Foreskin melanocyte (primary cell): ENCODE measurements at places on chromosomes 6 and 20.

- no peak for DNase-seq
Measured at GRCh38 chr20:51259455-51259854, 236.5 kb upstream of the KCNG1 start.

DNA sequence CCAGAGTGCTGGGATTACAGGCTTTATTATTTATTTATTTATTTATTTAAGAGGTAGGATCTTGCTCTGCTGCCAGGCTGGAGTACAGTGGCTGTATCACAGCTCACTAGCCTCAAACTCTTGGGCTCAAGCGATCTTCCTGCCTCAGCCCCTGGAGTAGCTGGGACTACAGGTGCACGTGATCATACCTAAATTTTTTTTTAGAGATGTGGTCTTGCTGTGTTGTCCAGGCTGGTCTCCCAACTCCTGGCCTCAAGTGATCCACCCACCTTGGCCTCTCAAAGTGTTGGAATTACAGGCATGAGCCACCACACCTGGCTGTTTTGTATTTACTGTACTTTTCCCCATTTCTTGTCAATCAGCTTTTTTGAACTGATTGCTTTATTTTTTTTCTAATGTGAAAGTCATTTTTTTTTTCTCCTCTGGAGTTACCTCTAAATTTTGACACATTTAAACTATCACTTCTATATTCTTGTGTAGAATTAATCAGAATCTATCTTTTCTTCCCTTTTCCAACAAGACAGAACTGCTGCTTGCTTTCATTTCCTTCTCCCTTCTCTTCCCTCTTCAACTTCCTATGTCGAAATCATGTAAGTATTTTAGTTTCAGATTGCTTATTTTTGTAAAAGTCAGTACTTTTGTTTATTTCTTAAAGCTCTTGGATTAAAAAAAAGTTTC is 12.0 kb downstream of the PANK2 start:
- DNase-seq = no peak

DNA sequence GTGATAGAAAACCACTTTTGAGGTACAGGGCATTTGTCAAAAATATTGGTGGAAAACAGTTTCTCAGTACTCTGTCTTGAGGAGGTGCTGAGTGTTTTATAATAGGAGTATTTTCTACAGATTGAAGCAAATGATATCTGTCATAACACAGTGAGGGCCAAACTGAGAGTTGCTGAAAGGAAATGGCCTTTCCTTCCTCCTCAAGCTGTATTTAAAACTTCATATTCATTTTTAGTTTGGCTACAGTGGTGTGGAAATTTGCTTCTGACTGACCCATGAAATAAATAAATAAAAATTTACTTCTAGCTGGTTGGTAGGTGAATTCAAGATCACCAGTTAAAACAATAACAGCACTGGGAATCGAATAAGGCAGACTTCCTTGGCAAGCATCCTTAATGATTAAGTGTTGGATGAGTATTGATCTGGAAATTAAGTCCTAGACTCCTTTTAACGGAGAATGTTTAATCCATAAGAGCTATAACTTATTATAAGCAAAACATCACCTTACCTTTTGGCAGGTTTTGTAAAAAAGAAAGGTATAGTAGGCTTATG is 828.6 kb upstream of the CITED2 start:
- DNase-seq = no peak

GRCh38 chr6:145147981-145148749 is 587.2 kb downstream of the EPM2A start:
- DNase-seq = peak; percentile 36

GRCh38 chr6:3226481-3227362 is 731 bp downstream of the TUBB2B start:
- no peak for DNase-seq

- no peak for DNase-seq
Measured at GRCh38 chr6:36245572-36246061, 24.2 kb upstream of the PNPLA1 start.

- no peak for DNase-seq
Measured at GRCh38 chr6:76703786-76704185, 631.3 kb upstream of the IMPG1 start.

GRCh38 chr6:149906405-149906804 is 8.5 kb upstream of the RAET1E start:
- no peak for DNase-seq

GRCh38 chr20:37762716-37763485 is 69.1 kb downstream of the CTNNBL1 start:
- no peak for DNase-seq

- DNase-seq = no peak
Measured at GRCh38 chr6:47670851-47671250, 27.5 kb upstream of the ADGRF4 start.

DNA sequence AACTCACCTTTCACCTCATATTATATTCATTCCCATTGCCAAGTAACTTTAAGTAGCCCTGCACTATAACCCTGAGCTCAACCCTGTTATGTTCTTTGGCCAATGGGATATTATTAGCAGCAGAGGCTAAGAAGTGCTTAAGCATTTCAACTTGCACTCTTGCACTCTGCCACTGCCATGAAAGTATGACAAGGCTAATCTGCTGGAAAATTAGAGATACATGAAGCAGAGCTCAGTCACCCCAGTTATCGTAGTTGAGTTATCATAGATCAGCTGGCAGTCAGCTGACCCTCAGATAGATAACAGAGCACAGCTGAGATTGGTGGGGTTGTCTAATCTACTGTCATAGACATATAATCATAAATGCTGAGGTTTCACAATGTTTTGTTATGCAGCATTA is 209.4 kb upstream of the RUNX2 start:
- DNase-seq = no peak

- DNase-seq = no peak
Measured at GRCh38 chr6:162468326-162468725, 259.2 kb downstream of the PRKN start.

GRCh38 chr6:11263291-11263775 is 30.9 kb upstream of the NEDD9 start:
- DNase-seq = no peak

- no peak for DNase-seq
Measured at GRCh38 chr20:16486532-16486931, 86.7 kb downstream of the KIF16B start.

GRCh38 chr6:137941995-137942394 is 74.9 kb downstream of the TNFAIP3 start:
- no peak for DNase-seq

- DNase-seq = peak; percentile 61
Measured at GRCh38 chr6:26420688-26421171, 18.7 kb downstream of the BTN3A1 start.

DNA sequence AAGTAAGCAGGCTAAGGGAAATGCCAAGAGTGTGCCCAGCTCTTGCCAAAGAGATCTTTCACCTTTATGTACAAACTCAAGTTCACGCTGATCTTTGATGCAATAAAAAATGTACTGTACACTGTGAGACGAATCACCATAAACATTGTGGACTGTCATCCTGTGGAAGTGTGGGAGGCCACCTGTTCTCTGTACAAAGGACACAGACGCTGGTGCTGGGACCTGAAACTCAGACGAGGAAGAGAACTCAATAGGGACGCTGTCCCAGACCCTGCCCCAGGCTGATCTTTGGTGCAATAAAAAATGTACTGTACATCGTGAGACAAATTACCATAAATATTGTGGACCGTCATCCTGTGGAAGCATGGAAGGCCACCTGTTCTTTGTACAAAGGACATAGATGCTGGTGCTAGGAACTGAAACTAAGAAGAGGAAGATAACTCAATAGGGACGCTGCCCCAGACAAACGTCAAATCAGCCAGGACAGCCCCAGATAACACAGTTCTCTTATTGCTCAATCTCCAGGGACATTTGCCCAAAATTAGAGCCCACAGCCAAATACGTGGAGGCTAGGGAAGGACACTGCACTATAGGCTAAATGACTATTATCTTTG is 312.7 kb upstream of the SGK1 start:
- DNase-seq = no peak

- DNase-seq = no peak
Measured at GRCh38 chr6:78614961-78615360, 252.4 kb upstream of the IRAK1BP1 start.

GRCh38 chr6:32984622-32985389 is 16.4 kb downstream of the BRD2 start:
- peak; percentile 58 for DNase-seq

GRCh38 chr6:37967651-37968050 is 148.1 kb downstream of the ZFAND3 start:
- DNase-seq = no peak

DNA sequence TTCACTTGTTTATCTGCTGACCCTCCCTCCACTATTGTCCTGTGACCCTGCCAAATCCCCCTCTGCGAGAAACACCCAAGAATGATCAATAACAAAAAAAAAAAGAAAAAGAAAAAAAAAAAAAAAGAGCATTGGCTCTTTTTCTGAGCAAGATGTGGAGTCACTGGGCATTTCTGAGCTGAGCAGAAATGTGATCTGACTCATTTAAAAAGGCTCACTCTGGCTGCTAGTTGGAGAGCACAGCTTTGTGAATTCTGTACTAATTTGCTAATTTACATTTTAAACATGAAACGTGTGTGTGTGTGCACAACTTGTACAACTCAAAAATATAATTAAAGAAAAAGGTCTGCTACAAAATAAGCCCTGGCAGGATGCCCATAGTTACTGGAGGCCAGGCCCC is 20.2 kb downstream of the SCML4 start:
- DNase-seq = no peak

DNA sequence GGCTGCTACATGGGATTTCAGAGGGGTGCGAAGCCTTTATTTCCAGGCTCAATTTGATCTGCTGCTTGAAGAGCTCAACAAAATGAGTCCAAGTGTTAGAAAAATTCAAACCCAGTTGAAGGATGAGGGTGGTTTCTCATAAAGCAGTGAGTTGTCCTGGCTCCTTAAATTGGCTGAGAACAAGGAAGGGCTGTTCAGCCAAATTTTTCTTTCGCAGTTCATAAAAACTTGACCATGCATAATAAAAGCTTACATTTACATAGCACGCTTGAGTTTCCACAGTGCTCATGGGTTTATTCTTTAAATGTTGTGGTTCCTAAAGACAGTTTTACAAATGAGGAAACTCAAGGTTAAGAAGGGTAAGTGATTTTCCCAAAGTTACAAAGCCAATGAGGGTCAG is 174.4 kb upstream of the FOXA2 start:
- peak; percentile 14 for DNase-seq

- no peak for DNase-seq
Measured at GRCh38 chr6:79671600-79672266, 40.6 kb downstream of the SH3BGRL2 start.

DNA sequence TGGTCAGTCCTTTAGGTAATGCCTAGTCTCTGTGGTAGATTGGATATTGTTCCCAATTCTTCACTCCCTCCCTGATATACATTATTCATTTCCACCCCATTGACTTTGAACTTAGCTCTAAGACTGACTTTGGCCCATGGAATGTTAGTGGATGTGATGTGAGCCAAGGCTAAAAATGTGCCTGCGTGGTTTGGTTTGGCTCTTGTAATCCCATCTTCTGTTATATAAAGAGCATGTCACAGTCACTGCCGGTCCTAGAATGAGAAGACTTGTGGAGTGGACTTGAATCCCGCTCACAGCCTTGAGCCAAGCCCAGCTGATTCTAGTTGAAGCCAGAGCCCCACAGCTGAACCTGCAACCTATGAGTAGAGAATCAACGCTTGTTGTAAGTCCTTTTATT is 23.6 kb upstream of the DNAAF9 start:
- DNase-seq = no peak

- no peak for DNase-seq
Measured at GRCh38 chr6:135054226-135054568, 425 bp downstream of the HBS1L start.

- DNase-seq = no peak
Measured at GRCh38 chr6:55518529-55519060, 60.4 kb downstream of the HMGCLL1 start.

DNA sequence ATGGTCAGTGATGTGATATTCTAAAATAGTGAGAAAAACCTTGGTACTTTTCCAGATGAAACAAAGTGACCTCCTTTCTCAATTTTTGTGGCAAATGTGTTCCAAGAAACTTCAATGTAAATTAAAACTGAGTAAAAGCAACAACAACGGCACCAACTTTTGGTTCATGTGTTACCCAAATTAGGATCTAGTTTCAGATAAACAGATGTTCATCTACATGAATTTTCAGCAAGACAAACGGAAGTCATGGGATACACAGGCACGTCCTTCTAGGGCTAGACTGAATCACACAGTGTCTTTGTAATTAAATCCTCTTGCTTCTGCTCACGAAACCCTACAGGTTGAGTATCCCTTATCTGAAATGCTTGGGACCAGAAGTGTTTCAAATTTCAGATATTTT is 915.2 kb downstream of the TFAP2A start:
- DNase-seq = peak; percentile 57

DNA sequence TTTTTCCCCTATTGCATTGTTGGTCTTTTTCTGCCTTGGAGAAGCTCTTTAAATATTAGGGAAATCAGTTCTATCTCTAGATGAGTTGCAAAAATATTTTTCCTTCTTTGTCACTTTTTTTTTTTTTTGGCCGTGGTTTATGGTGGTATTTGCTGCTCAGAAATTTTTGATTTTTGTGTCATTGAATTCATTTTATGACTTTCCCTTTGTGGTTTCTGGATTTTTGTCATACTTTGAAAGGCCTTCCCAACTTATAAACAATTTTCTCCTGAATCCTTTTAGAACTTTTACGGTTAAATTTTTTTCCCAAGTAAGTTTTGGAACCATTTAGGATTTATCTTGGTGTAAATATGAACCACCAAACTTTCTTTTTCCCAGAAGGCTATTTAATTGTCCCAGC is 145.6 kb downstream of the GJA10 start:
- DNase-seq = no peak
